ENCODE measurements at places on chromosomes 7 and 10.

- no peak for DNase-seq
Observed at GRCh38 chr7:114925434-114925833, 3.5 kb downstream of the MDFIC start.

DNA sequence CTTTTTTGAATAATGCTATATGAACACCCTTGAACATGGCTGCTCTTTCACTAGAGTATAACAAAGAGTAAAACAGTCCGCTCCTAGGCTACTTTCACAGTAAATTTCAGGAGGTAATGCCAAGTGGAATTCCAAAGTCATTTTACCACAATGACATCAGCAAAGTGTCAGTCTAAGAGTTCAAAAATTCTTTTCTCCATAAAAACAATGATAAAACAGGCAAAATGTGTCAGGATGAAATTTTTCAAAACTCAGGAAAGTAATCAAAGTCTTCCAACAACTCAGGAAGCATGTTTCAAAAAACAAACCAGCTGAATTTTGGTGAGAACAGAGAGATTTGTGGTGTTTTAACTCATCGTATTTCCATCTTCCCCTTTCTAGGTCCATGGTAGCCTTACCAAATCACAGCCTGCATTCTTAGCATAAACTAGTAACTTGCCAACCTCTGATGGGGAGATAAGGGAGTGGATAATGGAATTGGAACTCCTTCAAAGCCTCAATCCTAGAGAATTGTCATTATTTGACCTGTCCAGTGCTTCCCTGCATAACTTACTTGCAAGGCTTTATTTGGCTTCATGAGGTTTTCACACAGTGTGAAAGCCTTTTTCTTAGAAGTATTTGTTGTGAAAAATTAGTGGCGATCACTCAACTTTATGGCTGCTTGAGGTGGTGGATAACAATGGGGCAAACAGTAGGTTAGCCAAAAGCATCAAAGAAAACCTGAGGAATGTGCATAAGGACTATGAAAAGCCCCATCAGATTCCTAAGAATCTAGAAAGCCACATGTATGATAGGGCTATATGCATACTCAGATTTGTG, 302.7 kb downstream of the HDAC9 start:
- DNase-seq = no peak

DNA sequence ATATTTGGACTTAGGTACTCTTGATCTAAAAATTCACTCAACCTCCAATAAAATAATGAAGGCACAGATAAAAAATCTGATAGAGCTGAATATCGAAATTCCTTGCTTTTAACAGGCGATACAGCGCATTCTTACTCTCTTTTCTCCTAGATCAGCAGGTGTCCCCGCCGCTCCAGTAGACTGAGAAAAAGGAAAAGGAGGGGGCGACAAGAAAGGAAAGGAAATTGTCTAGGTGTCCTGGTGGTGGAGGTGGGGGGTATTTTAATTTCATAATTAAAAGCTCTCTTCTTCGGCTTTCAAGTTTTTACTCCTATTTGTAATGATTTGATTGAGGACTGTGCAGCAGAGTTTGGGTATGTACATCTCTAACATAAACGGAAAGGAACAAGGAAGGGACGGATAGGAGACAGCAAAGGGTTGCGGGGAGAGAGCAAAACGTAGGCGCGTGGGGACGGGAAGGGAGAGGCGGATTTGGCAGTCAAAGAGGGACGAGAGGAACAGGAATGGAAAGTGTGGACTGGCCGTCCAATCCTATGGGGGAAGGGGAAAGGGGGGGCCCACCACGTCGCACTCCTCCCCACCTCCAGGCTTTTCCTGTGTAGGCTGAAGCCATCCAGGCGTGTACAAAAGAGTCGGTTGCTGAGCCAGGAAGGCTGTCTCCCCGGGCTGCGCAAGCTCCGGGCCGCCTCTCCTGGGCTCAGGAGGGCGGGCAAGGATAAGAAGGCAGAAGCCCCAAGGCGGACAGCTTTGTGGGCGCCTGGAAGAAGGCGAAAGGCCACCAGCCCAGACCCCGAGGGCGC, 875 bp upstream of the HECTD2 start:
- DNase-seq = peak; percentile 59

- DNase-seq = no peak
Observed at GRCh38 chr10:74766501-74766900, 59.9 kb upstream of the KAT6B start.

DNA sequence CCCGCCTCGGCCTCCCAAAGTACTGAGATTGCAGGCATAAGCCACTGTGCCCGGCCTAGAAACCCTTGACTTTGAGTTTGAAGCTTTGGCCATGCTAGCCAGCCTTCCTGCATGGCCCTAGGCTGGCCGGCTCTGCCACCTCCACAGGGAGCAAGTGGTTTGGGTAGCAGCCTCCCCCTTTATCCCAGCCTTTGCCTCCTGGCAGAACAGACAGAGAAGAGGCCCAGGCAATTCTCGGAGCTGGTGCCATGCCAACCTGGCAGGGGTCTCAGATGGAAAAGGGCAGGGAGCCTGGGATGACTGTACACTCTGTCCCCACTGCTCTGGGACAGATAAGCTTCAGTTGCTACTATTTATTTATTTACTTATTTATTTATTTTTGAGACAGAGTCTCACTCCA, 39.4 kb downstream of the SRRM3 start:
- DNase-seq = no peak

- DNase-seq = no peak
Observed at GRCh38 chr7:17915796-17916195, 24.5 kb downstream of the SNX13 start.

DNA sequence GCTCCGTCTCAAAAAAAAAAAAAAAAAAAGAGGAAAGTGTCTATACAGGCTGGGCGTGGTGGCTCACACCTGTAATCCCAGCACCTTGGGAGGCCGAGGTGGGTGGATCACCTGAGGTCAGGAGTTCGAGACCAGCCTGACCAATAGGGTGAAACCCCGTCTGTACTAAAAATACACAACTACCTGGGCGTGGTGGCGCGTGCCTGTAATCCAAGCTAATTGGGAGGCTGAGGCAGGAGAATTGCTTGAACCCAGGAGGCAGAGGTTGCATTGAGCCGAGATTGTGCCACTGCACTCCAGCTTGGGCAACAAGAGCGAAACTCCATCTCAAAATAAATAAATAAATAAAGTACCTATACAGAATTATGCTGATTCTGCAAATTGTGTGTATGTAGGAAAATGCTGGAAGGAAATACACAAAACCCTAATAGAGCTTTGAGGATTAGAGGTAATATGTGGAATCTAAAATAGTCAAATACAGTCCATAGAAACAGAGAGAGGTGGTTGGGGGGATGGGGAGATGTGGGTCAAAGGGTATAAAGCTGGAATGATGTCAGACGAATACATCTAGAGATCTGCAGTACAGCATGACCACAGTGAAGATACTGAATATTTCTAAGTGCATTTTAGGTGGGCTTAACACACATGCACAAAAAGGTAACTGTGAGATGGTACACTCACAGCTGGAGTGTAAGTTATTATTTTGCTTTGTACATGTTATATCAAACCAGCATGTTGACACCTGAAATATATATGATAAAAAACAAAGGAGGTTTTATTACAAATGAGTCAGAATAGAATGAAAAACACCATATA, 174.5 kb upstream of the KLF14 start:
- DNase-seq = no peak

DNA sequence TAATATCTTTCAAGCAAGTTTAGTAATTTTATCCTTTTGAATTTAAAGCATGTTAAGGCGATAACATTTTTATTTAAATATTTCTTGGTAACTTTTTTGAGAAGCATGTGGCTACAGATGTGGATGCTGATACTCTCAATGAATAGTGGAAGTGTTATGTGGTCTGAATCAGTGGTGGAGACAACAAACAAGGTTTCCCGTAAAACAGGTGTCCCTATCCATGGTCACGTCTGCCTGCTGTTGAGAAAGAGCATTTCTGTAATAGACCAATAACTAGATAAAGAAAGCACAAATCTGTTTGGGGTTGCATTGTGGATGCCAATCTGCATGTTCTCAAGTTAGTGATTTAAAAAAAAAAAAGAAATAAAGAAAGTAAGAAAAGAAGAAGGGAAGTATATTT, 13.9 kb upstream of the MAPK8 start:
- DNase-seq = no peak

DNA sequence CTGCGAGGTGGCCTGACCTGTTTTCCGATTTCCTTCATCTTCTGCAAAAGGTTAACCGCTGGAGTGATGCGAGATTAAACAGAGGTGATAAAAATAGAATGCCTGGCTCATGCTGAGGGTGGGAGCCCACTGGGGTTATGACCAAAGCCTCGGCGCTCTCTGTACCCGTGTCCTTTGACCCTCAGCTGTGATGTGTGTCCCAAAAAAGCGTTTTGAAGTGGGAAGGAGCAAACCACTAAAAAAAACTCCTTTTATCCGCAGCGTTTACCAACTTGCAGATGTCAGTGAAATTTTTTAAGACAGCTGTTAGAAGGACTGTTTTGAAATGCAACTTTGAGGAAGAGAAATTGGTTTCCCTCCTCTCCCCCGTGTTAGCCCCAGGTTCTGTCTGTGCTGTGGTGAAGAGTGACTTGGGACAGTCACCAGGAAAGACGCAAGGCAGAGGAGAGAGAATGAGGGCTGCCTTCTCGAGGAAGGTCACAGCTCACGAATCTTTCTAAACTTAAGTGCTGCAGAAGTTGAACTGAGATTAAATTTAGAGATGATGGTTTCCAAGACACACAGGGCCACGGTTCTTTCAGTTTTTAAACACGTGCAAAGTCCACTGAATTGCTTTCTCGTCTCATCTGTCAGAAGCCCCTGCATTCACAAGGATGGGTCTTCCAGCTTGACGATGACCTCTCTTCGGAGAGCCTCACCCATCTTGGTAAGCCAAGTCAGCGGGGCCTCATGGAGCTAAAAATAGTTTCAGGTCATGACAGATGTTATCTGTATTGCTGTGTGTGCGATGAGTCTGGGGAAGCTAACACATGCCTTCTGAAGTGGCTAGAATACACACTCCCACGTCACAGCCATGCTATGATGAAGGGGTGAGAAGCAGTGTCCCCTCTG, 27.6 kb downstream of the AMZ1 start:
- DNase-seq = peak; percentile 32

GRCh38 chr10:71975871-71976725, 11.9 kb downstream of the CHST3 start:
- no peak for DNase-seq

DNA sequence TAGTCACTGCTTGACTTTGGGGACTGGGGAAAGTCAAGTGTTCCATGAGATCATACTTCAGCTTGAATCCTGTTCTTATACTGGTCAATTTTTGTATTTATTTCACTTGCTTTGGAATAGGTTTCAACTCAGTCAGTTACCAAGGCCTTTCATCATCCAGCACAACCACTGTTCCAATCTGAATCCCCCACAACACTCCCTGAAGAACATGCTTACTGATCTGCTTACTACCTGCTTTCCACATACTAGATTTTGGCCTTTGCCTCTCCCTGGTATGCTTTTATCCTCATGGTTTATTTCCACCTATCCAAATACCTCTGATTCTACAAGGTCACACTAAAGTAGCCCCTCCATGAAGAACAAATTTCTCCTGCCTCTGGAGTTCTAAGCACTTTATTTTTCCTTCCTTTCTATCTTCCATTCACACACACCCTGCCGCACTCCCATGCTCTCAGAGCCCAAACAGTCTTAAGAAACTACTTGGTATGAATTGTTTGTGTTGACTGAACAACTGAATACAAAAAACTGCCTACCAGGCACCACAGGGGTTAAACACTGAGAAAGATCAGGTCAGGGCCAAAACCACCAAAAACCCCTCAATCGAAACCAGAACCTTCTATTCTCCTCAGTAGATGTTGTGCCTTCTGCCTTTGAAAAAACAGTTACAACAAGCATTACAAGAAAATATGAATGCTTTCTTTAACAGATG, 178.1 kb downstream of the AVL9 start:
- DNase-seq = peak; percentile 45

GRCh38 chr10:30510932-30511700, 77.1 kb downstream of the MAP3K8 start:
- no peak for DNase-seq

DNA sequence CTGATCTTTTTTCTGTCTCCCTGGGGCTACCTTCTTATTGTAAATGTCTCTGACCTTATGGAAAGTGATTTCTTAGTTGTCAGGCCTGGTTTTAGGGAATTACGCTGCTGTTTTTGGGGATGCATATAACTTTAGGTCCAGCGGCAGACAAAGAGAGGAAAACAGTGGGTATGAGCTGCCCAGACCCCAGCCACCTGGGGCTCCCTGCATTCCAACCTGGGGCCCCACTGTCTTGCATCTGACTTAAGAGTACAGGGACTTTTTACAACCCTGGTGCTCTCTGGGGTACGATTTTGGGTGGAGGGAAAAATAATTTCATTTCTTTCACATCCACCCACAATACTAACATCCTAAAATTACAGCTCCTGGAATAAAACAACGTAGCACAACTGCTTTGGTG, 119.4 kb downstream of the PRPF18 start:
- DNase-seq = no peak

DNA sequence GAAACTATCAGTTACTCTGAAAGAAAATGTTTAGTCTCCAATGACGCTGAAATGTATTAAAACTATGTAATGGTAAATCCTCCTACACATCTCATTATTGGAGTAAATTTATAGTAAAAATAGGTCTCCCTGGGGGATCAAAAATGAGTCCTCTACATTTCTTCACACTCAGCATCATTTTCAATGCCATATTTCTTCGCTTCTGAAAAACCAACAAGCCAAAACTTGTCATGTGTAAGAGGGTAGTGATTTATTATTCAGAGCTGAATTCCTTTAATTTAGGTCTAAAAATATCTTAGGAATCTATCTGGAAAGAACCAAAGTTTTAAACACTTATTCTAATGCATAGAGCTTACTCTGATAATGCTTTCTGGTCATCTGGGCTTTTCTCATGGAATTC, 3.0 kb downstream of the PDK4 start:
- no peak for DNase-seq

- peak; percentile 12 for DNase-seq
Observed at GRCh38 chr7:132495936-132496335, 80.3 kb downstream of the PLXNA4 start.

GRCh38 chr7:131015657-131015958, 281.6 kb upstream of the KLF14 start:
- DNase-seq = no peak

- peak; percentile 75 for DNase-seq
Observed at GRCh38 chr10:116688241-116688711, 54.1 kb downstream of the HSPA12A start.
